Stimulated activated CD8-positive, alpha-beta memory T cell treated with anti-CD3 and anti-CD28 coated beads, Interleukin-7, amount 100 ng/mL, for 4 hours (primary cell): ENCODE measurements at places on chromosomes 11 and 22.

GRCh38 chr11:132452616-132453015 is 1079.7 kb downstream of the OPCML start:
- DNase-seq: no peak

GRCh38 chr11:103295704-103296103 is 186.5 kb downstream of the DYNC2H1 start:
- no peak for DNase-seq

DNA sequence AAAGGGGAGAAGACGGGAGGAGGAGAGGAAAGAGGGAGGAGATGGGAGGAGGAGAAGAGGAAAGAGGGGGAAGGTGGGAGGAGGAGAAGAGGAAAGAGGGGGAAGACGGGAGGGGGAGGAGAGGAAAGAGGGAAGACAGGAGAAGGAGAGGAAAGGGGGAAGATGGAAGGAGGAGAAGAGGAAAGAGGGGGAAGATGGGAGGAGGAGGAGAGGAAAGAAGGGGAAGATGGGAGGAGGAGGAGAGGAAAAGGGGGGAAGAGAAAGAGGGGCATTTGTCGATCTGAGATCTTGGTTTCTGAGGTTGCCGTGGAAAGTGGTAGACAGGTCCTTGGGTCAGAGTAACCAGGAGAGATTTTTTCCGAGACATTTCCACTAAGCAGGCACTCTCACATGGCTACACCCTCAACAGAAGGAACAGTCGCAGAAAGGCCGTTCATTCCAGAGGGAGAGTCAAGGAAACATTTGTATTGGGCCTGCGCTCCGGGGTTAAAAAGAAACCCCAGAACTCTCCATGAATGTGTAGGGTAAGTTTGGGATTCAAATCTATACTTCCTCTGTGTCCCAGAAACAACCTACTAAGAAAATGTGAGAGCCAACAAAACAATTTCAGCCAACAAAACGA is 39.8 kb upstream of the CARS1 start:
- DNase-seq: no peak

DNA sequence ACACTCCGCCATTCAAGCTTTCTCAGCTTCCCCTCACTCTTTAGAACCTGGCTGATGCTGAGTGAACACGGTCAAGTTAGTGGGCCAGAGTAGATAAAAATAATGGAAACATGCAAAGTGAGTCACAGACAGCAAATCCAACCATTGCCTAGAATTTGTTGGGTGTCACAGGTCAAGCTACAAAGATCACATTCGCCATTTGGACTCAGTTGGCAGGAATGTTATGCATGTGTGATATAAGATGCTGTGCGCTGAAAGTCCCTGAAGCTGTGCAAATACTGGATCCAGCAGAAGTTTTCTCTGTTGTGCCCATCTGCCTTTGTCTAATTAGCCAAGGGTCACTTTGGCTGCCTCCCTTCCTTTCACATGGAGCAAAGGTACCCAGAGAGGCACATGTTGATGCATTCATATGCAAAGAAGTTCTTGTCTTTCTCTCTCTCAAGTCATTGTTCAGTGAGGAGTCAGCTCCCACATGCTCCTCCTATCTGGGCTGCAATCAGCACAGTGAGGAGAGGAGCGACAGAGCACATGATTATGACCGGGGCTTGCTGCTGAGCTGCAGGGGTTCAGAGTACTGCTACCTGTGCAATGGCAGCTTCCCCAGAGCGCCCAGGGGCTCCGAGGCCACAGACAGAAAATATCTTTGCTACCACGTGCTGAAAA is 39.7 kb downstream of the FLI1 start:
- no peak for DNase-seq

- DNase-seq: no peak
Measured at GRCh38 chr11:2488004-2488403, 43.2 kb downstream of the KCNQ1 start.

GRCh38 chr11:76218449-76219178 is 12.3 kb upstream of the WNT11 start:
- no peak for DNase-seq

- no peak for DNase-seq
Measured at GRCh38 chr11:39341461-39341860, 2118.0 kb downstream of the LRRC4C start.

DNA sequence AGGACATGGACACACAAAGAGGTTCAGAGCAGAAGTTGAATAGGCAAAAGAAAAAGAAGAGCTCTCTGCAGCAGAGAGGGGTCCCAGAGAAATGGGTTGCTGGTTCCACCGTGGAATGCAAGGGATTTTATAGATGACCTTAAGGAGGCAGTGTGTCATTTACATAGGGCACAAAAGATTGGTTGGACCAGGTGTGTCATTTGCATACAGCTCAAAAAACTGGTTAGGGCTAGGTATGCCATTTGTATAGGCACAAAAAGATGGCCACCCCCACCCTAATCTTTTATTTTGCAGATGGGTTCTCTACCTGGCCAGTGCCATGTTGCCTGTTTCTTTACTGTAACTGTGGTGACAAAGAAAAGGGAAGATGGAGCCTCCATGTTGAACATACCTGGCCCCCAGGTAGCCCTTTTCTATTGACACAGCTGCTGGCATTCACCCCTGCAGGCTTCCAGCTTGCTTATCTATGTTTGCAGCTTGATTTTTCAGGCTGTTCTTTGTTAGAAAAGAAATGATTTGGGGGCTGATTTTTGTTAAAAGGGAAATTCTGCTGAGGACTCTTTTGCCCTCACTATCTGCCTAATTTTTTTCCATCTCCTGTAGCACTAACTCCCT is 3.1 kb upstream of the CAVIN3 start:
- no peak for DNase-seq

DNA sequence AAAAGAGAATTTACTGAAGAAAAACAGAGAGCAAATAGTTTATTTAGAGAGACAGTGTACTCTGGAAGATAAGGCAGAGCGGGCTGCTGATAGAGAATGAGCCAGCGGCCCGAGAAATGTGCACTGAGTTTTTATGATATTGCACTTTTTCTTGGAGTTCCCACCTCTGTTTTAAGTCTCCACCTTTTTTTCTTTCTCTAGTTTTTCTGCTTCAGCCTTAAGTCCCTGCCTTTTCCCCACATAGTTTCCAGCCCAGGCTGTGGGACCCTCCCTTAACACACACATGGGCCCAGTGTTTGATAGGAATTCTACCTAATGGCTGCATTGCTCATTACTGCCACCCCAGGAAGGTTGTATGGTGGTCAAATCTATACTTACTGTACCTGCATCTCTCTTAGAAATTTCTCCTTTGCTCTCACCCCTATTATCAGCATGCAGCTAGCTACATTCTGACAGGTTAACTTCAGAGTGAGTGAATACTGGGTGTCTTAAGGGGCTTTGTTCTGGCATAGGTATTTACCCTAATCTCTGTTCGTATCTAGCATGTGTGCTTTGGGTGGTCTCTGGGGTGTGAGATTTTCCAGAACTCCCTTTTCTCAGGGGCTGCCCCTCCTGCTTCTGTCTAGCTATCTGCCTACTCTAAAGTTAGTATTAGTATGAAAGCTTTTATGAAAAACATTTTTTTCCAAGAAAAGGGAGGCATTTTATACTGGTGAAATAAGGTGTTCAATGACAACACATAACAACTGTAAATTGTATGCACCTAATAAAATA is 127.3 kb upstream of the TOP3B start:
- no peak for DNase-seq

- no peak for DNase-seq
Measured at GRCh38 chr11:33463059-33463458, 205.9 kb downstream of the HIPK3 start.
